Stimulated activated CD8-positive, alpha-beta memory T cell treated with anti-CD3 and anti-CD28 coated beads, Interleukin-15, amount 100 ng/mL, for 48 hours (primary cell): ENCODE measurements at places on chromosomes 11 and 22.

DNA sequence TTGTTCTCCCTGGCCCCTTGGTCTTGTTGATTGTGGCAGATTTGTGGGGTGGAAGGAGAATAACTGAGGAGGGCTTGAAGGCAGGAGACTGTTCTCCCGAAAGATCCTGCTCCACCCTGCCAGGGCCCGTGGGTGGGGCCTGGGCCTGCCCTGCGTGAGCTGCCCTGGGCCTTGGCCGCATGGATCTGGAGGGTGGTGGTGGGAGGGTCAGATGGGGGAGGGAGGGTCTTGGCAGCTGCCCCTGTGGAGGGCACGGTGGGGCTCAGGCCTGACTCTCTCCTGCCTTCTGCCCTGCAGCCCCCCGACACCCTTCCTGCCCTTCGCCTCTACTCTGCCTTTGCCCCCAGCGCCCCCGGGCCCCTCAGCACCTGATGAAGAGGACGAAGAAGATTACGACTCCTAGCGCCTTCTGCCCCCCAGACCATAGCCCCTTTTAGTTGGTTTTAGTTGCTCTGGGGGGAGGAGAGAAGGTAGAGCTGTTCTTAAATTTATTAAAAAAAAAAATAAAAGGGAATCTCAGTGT lies 1.9 kb downstream of the DRAP1 start:
- no peak for DNase-seq

DNA sequence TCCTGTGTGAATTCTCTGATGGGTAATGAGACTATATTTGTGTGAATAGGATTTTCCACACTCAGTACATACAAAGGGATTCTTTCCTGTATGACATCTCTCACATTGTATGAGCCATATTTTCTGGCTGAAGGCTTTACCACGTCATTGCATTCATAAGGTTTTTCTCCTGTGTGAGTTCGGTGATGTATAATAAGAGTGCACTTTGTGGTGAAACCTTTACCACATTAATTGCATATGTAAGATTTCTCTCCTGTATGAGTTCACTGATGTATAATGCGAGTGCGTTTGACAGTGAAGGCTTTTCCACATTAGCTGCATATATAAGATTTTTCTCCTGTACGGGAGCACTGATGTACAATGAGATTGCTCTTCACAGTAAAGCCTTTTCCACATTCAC lies 455.4 kb upstream of the CNTN5 start:
- DNase-seq, result no peak

GRCh38 chr22:50058061-50058905 lies at the start of gene TTLL8:
Gene TTLL8, minus strand, starts transcription at chr22:50058298.
- DNase-seq, result no peak

DNA sequence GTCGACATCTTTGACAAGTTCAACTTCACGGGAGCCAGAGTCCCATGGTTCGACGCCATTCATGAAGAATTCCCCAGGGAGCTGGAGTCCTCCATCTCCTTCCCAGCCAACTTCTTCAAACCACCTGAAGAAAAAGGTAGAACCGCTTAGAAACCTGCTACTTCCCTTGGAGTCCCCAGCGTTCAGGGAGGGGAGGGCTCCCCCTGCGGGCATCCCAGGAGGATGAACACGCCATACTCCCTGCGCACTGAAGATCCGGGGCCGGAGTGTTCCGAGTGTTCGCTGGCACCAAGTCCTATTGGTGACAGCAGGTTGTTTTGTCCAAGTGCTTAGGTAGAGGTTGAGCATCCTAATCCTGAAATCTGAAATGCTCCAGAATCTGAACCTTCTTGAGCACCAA lies 51.7 kb upstream of the PRODH start:
- no peak for DNase-seq
